ENCODE measurements at places on chromosomes 3 and 15. TPM values are rescaled to one million over a fixed set of nuclear protein-coding genes. Genes with fewer than 3 reads are reported as not detected.

DNA sequence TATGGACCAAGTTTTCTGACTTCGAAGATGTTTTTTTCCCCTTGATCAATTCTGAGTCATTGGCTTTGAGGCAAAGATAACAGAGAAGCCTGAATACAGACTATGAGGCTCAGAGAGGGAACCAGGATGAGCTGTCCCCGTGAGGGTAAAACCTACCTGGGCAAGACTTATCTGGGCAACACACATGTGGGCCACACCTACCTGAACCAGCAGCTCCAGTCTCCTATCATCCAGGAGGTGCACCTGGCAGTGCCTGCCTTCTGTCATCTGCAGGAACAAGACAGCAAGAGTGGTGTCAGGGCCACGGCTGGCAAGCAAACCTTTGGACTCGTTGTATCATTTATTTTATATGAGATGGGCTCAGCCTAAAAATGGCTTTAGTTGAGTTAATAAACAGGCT lies 72.6 kb downstream of the FRMD4B start:
- no peak for DNase-seq

DNA sequence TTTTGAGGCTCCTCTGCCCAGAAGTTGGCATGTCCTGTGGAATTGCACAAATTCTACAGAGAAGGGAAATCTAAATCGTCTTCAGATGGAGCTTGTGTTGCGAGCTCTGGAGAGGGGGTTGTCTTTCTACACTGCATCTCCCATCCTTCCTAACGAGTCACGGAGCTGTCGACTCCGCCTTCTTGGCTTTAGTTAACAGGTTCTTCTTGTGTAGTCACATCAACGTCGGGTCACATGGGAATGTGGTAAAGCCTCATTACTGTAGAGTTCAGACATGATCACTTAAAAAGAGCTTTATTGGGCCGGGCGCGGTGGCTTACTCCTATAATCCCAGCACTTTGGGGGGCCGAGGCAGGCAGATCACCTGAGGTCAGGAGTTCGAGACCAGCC lies 60.0 kb downstream of the DNASE1L3 start:
- DNase-seq, result no peak

GRCh38 chr3:72798552-72799195 lies 49.6 kb downstream of the SHQ1 start:
- DNase-seq, result no peak

DNA sequence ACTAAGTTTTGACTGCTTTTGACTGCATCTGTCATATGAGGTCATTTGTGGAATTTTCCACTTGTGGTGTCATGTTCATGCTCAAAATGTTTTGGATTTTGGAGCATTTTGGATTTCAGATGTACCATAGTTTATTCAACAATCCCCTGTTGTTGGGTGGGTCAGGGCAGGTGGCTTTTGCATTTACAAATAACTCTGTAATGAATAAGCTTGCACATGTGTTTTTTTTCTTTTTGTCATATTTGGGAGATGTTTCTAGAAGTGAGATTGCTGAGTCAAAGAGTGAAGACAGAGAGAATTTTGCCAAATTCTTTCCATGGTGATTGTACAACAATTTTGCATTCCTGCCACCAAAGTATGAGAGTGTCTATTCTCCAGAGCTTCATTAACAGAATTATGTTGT lies 62.4 kb upstream of the ADPGK start:
- DNase-seq, result no peak

DNA sequence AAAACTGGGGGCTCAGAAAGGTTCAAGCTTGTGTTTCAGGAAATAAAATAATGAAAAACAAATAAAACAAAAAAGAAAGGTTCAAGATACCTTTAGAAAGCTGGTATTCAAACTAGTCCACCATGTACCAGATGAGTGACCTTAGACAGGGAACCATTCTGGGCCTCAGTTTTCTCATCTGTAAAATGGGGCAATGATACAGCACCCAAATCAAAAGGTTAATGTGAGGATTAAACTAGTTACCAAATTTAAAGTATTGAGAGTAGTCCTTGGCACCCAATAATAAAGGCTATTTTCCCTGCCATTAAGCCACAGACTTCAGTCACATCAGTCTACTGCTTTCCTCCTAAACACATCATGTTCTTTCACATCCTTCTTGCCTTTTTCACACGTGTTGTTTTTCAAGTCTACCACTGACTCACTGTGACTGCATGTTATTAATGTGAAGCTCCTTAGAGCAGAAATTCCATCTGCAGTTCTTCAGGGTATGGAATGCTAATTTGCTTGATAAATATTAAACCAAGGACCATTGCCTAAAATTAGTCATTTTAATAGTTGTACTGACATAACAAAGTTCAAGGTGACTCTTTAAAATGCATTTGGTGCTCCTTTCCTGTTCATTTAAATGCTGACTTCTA lies 19.9 kb downstream of the TAMM41 start:
- no peak for DNase-seq

DNA sequence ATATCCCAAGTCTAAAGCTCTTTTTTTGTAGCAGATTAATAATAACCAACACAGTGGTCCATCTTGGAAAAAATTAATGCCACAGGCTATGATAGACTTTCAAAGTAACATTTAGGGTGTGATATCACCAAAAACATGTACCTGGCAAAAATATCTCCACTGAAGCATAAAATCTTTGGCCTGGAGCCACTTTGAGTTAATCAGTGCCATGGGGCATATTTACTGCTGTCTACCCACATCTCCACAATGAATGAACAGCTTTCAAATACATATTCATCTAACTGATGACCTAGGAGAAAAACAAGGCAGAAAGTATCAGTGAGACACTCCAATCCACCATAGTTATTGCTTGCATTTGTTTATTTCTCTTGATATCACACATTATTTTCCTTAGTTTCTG lies 296.0 kb upstream of the MDFIC2 start:
- DNase-seq, result no peak

- peak; percentile 45 for DNase-seq
Observed at GRCh38 chr3:113261063-113261625, 49.8 kb downstream of the BOC start.

DNA sequence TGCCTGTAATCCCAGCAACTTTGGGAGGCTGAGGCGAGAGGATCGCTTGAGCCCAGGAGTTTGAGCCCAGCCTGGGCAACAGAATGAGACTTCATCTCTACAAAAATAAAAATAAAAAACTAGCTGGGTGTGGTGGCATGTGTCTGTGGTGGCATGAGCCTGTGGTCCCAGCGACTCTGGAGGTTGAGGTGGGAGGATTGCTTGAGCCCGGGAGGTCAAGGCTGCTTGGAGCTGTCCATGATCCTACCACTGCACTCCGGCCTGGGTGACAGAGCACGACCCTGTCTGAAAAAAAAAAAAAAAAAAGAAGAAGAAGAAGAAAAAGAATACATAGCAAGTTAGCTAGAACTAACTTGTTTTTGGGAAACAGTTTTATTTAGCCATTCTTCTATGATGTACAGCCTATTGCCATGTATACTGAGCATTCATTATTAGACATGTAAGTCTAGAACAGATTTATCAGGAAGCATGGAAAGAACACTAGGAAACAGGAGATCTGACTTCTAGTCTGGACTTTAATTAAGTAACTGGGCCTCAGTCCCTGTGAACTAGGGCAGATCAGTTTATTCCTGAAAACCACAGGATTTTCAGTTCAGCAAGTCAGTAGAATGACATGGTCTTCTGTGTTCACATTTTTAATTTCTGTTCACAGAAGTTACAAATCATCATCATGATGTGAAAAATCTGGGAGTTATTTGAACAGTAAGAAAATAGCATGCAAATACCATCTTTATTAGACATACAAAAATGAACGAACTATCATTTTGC lies 65.5 kb downstream of the KAT2B start:
- DNase-seq, result no peak

DNA sequence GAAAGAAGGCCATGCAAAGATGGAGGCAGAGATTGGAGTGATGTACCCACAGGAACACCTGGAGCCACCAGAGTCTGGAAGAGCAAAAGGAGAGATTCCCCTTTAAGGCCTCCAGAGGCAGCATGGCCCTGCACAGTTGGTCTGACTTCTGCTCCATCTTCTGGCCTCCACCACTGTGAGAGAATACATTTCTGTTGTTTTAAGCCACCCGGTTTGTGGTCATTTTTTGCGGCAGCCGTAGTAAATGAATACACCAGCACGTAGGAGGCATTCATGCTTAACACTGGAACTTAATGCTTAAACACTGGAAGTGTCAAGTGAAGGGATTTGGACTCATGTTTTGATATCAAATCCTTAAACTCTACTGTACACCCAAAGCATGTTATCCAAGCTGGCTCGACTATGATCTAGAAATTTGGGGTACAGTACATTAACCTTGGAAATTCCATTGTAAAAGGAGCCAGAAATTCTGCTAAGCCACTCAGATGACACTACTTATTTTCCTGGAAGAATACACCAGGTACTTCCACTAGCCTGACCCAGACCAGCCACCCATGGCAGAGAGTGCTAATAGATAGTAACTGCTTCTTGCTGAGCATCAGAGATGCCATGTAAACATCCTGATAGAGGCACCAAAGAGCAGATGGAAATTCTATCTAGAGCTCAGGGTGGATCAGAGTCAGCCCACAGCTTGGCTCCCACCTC lies 190.9 kb downstream of the ADAMTS9 start:
- no peak for DNase-seq

DNA sequence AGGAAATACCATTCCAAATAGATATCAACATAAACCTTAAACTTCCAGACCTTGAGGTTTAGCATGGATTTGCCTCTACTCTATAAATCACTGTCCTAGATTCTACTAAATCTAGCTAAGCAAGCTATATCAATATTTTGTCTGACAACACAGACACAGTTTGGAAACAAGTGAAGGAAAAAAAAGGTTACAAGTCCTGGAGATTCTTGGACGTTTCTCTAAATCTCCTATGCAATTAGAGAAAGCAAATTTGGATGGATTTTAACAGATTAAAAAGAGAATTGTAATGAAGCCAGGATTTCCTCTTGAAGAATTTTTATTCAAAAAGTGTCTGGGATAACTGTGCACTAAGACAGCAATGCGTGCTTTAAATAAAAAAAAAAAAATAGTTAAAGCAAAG lies 441.1 kb upstream of the DPH6 start:
- no peak for DNase-seq

- no peak for DNase-seq
Observed at GRCh38 chr15:32908135-32908801, 190.5 kb downstream of the GREM1 start.

GRCh38 chr15:31100738-31101137 lies 787 bp downstream of the TRPM1 start:
- no peak for DNase-seq

GRCh38 chr3:46059432-46059831 lies 32.1 kb upstream of the XCR1 start:
- DNase-seq, result no peak

DNA sequence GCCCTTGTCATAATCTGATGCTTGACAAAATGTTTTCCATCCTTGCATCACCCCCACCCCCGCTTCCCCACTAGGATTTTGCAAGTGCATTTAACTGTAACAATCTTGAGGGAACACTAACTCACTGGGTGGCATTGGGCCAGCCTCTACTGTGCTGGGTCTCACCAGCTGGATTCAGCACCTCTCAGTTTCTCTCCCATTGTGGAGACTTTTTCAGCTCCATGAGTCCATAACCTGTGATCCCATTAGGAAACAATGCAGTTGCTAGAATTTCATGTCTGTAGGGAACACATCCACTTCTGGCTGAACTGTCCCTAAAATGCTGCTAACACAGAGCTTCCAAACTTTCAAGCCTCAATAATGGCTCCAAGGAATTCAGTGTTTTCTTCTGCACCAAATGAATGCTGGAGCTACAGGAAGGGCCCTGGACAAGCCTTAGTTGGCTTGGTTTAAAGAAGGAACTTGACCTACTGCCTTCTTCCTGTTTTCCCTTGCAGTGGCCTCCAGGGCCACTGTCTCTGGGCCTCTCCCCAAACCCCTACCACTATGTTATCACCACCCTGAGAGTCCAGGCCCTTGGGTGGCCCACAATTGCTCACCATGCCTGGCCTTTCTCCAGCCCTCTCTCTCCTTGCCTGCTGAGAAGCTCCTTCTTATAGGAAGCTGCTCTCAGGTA lies 15.6 kb downstream of the CYP19A1 start:
- no peak for DNase-seq

DNA sequence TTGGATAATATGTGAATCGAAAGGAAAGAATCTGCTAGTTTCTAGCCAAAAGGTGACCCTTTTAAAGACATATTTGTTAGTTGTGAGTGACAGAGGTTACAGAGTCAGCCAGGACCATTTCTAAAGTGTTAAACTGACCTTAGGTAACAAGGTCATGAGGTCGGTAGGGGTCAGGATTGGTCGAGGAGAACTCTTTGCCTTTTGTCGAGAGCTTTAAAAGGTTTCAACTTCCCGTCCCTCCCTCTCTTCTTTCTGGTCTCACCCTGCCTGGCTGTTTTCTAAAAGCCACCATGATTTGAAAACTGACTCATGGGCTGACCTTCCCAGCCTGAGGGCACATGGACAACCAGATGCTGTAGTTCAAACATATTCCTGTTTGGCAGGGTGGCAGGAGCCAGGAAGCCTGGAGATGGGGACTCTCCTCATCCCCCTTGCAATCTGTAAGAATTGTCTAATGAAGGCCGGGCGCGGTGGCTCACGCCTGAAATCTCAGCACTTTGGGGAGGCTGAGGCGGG lies 25.8 kb upstream of the PRTG start:
- DNase-seq, result no peak

DNA sequence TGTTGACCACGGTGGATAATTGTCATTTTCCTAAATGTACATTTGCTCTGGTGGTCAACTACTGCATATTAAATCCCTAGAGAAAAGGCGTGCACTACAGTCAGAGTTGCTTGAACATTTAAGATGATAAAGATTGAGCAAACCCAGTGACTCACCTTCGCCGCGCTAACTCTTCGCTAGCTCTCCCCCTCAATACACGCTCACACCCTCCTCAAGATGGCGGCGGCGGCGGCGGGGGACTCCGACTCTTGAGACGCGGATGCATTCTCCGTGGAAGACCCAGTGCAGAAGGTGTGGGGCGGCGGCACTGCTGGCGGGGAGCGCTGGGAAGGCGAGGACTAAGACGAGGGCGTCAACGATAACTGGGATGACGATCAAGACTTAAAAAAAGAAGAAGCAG lies 79.8 kb upstream of the PFN2 start:
- DNase-seq, result no peak

DNA sequence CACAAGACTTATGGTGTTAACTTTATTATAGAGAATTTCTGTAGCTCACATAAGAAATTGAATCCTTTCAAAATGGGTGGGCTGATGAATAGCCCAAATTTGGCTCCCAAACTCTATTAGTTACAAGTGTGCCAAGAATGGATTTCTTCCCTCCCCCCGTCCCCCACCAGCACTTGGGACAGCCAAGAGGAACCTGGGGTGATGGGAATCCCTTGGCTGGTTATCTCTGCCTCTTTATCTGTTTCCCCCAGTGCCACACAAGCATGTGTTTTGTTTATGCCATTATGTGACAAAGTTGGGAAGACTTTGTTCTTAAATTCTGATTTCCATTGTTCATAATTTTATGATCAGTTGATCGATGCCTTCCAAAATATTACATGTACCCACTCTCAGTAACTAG lies 28.3 kb downstream of the CMSS1 start:
- DNase-seq, result no peak

NR2C2 gene
- polyA plus RNA-seq, result 18.2 TPM

CRABP1 gene
- 0.20 TPM for polyA plus RNA-seq

HCLS1 gene
- polyA plus RNA-seq, result 44.9 TPM

CIDEC gene
- polyA plus RNA-seq, result 49.2 TPM

RLBP1 gene
- not detected for polyA plus RNA-seq

STXBP5L gene
- 3.4 TPM for polyA plus RNA-seq

FRMD5 gene
- polyA plus RNA-seq, result 0.32 TPM

Measured in urinary bladder (tissue), 4 donors.